ENCODE measurements at places on chromosomes 5 and 9.

GRCh38 chr9:87389936-87390335, 107.7 kb upstream of the DAPK1 start:
- DNase-seq, result no peak

DNA sequence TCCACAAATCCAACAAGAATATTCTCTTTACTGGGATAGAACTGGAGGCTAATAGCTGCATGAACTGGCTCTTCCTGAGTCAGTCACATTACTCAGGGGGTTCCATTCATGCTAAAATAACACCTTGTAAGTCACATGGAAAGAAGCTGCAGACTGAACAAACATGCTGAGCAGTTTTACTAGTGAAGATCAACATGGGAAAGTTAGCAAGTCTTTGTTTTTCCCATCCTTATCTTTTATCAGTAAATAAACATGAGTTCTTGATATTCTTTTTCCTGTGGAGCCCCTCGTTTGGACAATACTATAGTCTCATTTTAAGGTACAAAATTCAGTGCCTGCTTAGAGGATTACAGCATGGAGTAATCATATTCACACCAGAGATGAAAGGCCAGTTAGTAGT, 43.7 kb upstream of the TEK start:
- no peak for DNase-seq

- DNase-seq, result no peak
Measured at GRCh38 chr5:173808079-173808808, 79.9 kb upstream of the CPEB4 start.

GRCh38 chr5:136190904-136191303, 2.1 kb downstream of the SMIM32 start:
- DNase-seq, result no peak

DNA sequence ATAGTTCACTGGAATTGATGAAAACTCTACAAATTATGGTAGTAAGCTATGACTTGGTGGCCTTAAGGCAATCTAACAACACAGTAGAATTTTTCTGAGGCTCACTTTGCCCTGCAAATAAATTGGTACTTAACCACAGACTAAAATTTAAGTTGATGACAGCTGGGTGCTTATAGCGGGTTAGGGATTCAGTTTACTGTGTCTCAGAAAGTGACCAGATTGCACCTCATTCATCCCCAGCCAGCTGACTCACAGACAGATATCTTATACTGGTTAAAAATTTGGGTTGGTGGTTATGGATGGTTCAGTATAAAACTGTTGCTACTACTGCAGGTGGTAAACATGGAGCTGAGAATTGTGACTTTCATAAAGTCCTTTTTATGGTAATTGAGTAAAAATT, 2.8 kb downstream of the CKS2 start:
- no peak for DNase-seq

GRCh38 chr5:149550268-149550583, 1.0 kb downstream of the CSNK1A1 start:
- DNase-seq, result no peak

GRCh38 chr9:120909904-120910303, 16.7 kb downstream of the TRAF1 start:
- no peak for DNase-seq

GRCh38 chr5:72372923-72373322, 52.8 kb downstream of the PTCD2 start:
- DNase-seq, result no peak

GRCh38 chr5:139561655-139562451, 714 bp downstream of the UBE2D2 start:
- DNase-seq, result no peak

GRCh38 chr9:107309271-107309670, 26.2 kb downstream of the RAD23B start:
- DNase-seq, result no peak

DNA sequence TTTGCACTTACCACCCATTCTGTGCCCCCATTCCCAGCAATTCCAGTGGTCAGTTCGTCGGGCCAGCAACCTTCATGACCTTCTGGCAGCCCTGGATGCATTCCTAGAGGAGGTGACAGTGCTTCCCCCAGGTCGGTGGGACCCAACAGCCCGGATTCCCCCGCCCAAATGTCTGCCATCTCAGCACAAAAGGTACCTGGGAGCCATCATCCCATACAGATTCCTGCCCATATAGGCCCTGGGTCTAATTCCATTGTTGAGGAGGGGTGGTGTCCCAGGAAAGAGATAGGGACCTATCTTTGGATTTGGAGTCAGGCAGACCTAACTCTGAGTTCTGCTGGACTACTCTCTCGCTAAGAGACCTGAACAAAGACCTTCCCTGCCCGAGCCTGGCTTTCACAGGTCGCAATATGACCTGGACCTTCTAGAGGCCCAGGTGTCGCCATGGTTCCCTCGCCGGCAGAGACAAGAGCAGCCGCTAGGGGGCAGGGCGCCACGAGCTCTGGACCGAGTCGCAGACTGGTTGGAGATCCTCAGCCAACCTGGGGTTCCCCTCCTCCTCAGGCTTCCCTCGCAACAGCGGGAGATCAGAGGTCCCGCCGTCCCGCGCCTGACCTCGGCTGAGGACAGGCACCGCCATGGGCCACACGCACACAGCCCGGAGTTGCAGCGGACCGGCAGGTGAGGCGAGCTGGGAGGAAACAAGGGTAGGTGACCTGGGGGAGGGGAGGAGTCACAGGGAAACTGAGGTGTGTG, 3.1 kb downstream of the SLC4A9 start:
- no peak for DNase-seq

- no peak for DNase-seq
Measured at GRCh38 chr9:20962536-20963225, 68.8 kb downstream of the HACD4 start.

GRCh38 chr5:122322801-122323548, 10.9 kb downstream of the SNCAIP start:
- DNase-seq, result peak; percentile 74

DNA sequence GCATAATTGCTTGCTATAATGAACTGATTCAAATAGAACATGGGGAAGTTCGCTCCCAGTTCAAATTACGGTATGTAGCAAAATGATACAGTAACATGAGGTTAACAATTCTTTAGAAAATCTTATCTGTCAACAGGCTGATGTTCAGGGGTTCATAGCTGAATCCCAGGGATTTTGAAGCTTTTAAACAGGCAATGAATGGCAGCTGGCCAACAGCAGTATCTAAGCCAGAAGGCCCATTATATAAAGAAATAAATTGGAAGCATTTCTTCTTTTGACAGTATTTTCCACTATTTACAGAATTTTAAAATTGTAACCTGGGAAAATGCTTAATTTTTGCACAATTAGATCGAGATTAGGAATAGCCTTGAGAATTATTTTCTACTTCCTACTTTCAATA, 126.8 kb downstream of the PDE8B start:
- no peak for DNase-seq

GRCh38 chr5:11396917-11397316, 507.3 kb downstream of the CTNND2 start:
- no peak for DNase-seq

- DNase-seq, result no peak
Measured at GRCh38 chr5:107269256-107269655, 401.5 kb downstream of the EFNA5 start.

DNA sequence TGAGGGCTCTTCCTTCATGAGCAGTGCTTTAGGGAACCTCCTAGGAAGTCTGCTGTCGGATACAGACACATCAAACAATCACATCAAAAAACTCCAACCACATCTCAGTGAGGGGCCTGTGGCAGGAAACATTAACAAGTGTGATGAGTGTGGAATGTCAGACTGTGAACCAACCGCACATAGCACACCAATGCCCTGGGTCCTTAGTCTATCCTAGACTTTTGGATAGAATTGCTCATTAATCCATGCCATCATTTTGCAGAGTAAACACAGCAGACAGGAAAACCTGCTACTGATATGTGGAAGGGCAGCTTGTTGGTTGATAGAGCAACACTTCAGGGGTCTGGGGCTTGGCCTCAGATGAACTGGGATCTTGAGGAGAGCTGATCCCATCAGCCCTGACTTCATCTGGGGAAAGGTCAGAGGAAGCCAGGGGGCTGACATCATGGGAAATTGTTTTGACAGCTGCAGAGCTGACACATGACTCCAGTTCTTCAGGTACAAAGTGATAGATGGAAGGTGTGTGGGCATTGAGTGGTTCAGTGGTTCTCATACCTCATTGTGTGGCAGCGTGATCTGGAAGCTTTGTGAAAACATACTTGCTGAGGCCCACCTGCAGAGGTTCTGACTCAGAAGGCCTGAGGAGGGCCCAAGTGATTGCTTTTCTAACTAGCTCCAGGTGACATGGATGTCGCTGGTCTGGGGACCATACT, 193.3 kb downstream of the DIRAS2 start:
- DNase-seq, result no peak
